ENCODE measurements at places on chromosomes 5 and 9.
A peak's percentile ranks its signal among the peaks of the same experiment; 100 is the strongest.

GRCh38 chr5:78888580-78889368 lies 96.3 kb downstream of the ARSB start:
- no peak for DNase-seq

DNA sequence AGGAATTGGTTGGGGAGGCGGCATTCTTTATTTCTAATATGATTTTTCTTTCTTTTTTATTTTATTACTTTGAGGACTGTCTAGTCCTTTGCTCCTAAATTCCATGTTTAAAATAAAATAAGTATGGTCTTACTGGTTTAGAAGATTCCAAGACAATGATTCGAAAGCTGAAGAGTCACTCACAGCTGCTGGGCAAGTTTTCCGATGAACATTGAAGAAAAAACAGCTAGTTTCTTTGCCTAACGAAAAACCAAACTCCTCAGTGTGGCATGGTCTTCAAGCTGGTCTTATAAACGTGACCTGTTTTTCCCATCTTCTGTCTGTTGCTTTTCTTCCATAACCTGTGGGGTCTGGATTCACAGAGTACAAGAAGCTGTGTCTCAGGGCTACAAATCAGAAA lies 25.1 kb downstream of the ZNF474 start:
- no peak for DNase-seq

- no peak for DNase-seq
Observed at GRCh38 chr9:109880276-109881169, 100.5 kb downstream of the PALM2AKAP2 start.

GRCh38 chr9:107841076-107841475 lies 351.5 kb upstream of the KLF4 start:
- DNase-seq = no peak

GRCh38 chr5:143334903-143335302 lies 68.6 kb downstream of the NR3C1 start:
- DNase-seq = no peak

- DNase-seq = no peak
Observed at GRCh38 chr5:5128766-5129165, 11.4 kb upstream of the ADAMTS16 start.

GRCh38 chr5:102715082-102715807 lies 39.9 kb upstream of the PAM start:
- no peak for DNase-seq

DNA sequence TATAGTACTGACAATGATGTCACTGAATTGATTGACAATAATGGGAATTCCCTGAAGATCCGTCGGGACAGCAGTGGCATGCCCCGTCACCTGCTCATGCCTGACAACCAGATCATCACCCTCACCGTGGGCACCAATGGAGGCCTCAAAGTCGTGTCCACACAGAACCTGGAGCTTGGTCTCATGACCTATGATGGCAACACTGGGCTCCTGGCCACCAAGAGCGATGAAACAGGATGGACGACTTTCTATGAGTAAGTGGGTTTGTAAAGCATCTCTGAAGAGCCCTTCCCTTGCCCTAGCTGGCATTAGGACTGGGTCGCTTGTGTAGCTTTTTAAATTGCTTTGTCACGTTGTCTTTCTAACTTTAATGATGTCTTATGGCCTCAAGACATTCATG lies 72.7 kb upstream of the WWC1 start:
- DNase-seq = no peak

DNA sequence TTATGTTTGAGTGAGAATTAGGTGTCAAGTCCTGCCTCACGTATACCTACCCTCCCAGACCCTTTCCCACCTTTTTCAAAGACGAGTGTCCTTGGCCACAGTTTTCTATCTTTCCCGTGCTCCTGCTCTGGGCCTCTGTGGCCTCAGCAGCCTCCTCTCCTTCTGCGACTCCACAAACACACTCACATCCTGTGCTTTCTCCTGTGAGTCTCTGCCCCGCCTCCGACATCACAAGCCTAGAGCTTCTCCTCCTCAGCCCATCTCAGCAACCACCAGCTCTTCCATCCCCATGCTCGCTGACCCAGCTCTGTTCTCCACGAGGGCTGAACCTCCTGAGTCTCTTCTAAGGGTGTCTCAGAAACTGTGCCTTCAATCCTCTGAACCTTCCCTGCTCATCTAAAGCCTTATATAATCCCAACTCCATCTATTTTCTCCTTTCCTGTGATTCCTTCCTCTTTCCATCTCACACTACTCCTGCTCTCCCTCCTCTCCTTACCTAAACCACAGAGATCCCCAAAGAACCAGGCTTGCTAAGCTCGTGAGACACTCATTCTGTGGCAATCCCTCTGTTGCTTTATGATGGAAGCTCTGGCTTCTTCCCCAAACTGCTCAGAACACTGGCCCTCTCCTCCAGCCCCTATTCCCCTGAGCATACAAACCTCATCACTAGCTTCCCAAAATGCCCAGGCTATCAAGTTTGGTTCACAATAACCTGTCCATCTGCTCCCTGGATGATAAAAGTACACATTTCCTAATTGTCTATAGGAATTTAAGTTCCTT lies 55.2 kb downstream of the RASEF start:
- no peak for DNase-seq

GRCh38 chr9:136820971-136821825 lies 13.4 kb downstream of the RABL6 start:
- no peak for DNase-seq

DNA sequence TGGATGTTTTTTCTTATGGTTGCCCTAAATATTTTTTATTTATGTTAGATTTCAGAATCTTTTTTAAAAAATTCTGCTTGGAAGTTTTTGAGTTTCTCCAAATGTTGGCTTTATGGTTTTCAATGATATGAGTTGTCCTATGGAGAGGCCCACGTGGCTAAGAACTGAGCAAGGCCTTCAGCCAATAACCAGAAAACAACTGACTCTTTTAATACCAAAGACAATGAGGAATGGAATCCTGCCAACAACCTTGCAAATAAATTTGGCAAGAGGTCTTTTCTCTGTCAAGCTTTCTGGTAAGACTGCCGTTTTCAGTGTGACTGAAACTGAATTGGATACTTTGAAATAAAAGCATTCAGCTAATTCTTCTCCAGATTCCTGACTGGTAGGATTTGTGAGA lies 1740.1 kb upstream of the WWC1 start:
- no peak for DNase-seq

DNA sequence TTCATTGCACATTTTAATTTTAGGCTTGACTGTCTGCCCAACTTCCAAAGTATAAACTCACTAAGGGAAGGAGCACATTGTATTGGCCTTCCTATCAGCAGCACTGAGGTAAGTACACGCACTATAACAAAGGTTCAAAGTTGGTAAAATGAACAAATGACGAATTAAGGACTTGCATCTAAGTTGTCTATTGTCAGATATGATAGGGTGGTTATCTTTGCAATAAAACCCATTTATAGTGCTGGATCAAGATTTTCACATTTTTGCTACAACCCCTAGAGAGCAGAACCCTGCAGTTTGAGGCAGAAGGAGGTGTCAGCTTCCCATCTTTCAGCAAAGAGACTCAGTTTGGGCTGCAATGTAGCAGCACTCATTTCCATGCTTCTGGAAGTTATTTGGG lies 5.1 kb downstream of the HOMER1 start:
- DNase-seq = no peak

GRCh38 chr5:111952555-111952954 lies 195.6 kb upstream of the NREP start:
- DNase-seq = no peak

DNA sequence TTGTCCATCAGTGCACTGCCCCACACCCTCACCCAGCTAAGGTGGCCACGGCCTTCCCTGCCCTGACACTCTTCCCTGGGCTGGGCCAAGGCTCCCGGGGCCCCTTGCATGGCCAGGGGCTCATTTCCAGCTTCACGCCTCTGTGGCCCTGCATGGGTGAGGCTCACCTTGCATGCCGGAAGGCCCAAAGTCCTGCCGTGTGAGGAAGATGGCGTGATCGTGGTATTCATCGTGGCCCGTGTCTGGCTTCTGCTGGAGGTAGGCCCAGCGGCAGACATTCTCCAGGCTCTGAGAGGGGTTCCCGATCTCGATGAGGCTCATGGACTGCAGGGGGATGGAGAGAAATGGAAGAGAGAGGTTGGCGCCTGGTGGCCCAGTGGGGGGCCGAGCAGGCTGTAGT lies 98.4 kb downstream of the ZNF354C start:
- DNase-seq = no peak

- no peak for DNase-seq
Observed at GRCh38 chr9:81686614-81687520, 2.5 kb downstream of the TLE1 start.

DNA sequence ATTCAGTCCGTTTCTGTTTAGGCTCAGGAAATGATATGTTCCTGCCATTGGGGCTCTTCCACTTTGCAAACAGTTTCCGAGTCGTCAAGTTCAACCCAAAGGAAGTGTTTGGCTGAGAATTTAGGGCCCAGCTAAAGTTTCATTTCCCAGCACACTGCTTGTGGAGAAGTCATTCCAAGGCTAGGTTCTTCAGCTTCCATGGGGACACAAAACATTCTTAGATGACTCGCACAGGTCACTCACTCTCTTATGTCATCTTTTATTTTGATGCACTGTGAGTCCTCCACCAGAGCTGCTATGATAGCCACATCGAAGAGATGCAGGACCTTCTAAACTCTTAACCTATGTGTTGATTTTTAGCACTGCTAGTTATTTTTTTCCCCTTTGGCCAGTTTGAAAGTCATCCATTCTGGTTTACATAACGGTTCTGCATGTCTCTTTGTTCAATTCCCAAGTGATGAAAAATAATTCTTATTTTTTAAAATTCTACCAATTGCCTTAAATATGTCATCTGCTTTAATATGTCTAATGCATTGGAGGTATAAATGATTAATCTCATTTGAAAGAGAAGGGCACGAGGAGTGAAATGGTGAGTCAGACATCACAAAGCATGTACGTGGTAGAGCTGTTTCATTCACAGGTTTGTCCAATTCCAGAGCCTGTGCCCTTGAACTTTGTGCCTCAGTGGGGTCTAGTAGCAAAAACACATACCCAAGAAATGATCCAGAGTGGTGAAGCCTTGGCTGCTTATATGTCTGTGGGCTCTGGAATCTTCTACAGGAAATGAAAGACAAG lies 84.3 kb downstream of the ZNF462 start:
- DNase-seq = no peak

DNA sequence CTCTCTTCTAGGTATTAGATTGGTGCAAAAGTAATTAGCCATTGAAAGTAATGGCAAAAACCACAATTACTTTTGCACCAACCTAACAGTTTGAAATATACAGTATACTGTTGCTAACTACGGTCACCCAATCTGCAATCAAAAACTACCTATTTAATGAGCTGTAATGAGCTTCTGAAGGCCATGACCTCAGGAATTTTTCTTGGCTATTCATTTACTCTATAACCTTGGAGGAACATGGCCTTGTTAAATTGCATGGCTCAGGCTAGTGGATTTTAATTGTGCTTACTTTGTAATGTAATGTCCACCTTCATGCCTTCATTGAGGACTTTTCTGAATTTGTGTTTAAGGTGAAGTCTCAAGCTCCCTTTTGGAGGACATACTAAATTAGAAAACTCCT lies 24.7 kb downstream of the DNAH5 start:
- no peak for DNase-seq

DNA sequence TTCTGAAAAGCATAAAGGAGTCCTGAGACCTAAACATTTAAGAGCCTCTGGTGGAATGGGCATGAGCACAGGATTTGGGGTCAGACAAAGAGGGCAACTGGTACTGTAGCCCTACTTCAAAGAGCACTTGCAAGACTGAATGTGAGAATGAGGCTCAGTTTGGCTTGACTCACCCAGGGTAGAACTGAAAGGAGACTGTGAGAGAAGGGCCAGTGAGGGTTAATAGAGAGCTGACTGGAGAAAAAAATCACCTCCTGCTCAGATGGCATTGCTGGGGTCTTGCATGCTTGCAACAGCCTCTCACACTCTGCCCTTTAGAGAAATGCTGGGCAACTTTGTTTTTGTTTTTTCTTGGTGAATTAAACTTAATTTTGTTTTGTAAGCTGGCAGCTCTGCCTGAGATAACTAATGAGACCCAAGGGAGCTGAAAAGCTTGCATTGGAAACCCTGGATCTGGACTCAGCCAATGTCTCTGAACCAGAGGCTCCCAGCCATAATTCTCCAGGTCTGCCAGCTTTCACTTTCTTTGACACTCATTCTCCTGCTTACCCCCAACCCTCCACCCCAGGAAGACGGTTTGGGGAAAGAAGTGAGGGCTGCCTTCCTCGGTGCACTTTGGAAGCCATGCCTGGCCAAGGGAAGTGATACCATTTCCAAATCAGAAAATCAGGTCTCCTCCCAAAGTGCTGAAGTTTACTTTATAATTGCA lies 161.1 kb upstream of the PANK3 start:
- no peak for DNase-seq

GRCh38 chr5:54401515-54401914 lies 54.0 kb upstream of the HSPB3 start:
- no peak for DNase-seq

GRCh38 chr9:90640361-90640760 lies 2.3 kb downstream of the DIRAS2 start:
- DNase-seq = no peak

GRCh38 chr5:172943283-172943841 lies 15.9 kb upstream of the RPL26L1 start:
- no peak for DNase-seq

GRCh38 chr5:131263648-131264450 lies at the start of gene CDC42SE2:
Gene CDC42SE2, plus strand, starts transcription at chr5:131264053. Its CDS starts 95,441 bp downstream, at chr5:131359494.
- DNase-seq = peak; percentile 78

GRCh38 chr9:9499546-9499945 lies 1113.3 kb downstream of the PTPRD start:
- DNase-seq = no peak

GRCh38 chr5:30930736-30931135 lies 262.8 kb upstream of the CDH6 start:
- DNase-seq = no peak

- DNase-seq = no peak
Observed at GRCh38 chr5:102590467-102590866, 91.7 kb upstream of the SLCO6A1 start.

- DNase-seq = no peak
Observed at GRCh38 chr9:129171993-129172751, 5.9 kb downstream of the IER5L start.

- no peak for DNase-seq
Observed at GRCh38 chr5:7759257-7759871, 91.6 kb downstream of the CFAP90 start.

- no peak for DNase-seq
Observed at GRCh38 chr9:93292664-93293328, 108.9 kb downstream of the WNK2 start.

- no peak for DNase-seq
Observed at GRCh38 chr9:134295746-134296250, 30.5 kb upstream of the RXRA start.

DNA sequence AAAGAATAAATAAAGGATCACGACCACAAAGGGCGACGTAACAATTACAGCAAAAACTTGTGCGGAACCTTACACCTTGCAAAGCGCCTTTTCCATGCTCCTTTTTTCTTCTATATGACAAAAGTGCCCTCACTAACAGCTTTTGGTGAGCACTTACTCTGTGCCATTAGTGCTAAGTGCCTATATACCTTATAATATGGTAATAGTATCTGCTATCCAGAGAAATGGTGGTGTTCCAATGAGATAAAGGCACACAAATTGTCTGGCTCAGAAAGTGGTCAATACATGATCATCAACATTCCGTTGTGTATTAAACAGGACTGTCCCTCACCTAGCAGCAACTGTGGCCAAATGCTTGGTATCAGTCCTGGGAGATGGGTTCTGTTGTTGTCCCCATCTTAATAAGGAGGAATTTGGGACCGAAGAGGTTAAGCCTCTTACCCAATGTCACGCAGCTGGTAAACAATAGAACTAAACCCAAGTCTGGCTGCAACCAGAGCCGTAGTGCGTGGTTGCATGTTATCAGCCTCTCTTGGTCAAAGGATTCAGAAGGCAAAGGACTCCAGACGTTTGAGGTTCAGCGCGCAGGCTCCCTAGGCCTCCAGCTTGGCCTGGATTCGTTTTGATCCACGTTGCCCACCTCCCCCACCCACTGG lies 564 bp upstream of the TOR2A start:
- no peak for DNase-seq

All from NK-92 treated with Interleukin-12 subunit alpha and Interleukin-12 subunit beta, amount 100 ng/mL, for 24 hours (cell line).